Stimulated activated CD8-positive, alpha-beta memory T cell treated with anti-CD3 and anti-CD28 coated beads, Interleukin-4, amount 100 ng/mL, for 1 hour (primary cell): ENCODE measurements at places on chromosomes 2 and 18.

DNA sequence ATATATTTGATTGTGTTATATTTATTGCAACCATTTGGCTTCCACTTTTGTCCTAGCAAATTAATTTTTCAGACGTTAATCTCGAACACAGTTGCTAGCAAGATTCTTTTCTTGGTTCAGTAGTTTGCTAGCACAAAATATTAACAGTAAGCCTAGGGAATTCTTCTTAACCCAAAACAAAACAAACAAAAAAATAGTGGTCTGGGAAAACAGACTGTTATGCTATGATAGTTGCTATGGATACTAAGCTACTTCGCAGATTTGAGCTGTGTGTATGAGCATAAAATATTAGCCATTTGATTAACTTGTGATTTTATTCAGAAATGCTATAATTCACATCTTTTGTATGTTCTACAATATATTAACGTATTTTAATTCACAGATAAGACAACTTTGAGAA lies 541.5 kb upstream of the NETO1 start:
- DNase-seq: no peak

DNA sequence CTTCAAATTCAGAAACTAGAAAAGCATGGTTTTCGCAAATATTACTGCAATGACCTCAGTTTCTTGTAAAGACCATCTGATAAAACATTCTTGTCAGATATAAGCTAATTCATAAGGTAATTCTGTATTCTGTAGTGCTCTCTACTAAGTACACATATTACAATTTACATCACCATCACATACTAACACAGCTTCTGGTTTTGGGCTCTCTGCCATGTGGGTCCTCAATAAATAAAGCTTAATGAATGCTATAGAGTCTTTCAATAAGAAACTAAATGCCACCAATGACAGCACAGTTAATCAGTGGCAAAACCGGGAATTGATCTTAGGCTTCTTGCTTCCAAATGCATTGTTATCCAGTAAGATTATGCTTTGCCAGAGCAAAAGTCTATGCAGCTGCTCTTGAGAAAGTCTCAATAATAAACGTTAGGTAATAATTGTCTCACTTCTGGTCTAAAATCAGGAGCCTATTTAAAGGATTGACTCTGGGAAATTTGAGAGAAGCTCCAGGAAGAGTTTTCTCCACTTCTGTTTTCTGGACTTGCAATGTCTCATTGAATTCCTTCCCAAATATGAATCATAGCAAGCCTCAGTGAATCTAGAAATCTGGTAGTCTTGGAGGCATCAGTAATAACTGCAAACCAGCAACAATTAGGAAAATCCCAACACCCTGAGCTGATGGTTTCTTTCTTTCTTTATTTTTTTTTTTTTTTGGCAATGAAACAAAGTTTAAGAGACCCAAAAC lies 67.9 kb upstream of the RAPGEF4 start:
- DNase-seq: no peak

GRCh38 chr2:85582492-85582891 lies 1.7 kb upstream of the VAMP5 start:
- no peak for DNase-seq

- DNase-seq: no peak
These were observed 176.1 kb downstream of the ZNF521 start for GRCh38 chr18:25175558-25176517.

- DNase-seq: no peak
These were observed 58.5 kb upstream of the CTLA4 start for GRCh38 chr2:203809084-203809521.

- DNase-seq: no peak
These were observed 184.0 kb downstream of the FIGN start for GRCh38 chr2:163551616-163552373.

DNA sequence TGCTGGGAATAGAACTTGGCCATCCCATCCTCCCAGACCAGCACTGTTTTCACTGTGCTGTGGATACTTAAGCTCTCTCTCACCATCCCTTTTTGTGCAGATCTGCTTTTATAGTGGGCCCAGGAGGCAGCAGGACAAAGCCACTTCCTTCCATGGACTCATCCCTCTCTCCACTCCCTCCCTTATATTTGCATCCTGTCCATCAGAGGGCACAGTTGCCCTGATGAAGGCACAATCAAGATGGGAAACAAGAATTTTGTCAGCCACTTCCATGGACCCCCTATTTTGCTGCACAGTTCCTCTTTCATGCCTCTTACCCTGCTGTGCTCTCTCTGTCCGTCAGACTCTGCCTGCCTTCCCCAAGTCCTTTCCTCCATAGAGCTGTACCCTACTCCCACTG lies 338.7 kb downstream of the HRH4 start:
- DNase-seq: no peak

DNA sequence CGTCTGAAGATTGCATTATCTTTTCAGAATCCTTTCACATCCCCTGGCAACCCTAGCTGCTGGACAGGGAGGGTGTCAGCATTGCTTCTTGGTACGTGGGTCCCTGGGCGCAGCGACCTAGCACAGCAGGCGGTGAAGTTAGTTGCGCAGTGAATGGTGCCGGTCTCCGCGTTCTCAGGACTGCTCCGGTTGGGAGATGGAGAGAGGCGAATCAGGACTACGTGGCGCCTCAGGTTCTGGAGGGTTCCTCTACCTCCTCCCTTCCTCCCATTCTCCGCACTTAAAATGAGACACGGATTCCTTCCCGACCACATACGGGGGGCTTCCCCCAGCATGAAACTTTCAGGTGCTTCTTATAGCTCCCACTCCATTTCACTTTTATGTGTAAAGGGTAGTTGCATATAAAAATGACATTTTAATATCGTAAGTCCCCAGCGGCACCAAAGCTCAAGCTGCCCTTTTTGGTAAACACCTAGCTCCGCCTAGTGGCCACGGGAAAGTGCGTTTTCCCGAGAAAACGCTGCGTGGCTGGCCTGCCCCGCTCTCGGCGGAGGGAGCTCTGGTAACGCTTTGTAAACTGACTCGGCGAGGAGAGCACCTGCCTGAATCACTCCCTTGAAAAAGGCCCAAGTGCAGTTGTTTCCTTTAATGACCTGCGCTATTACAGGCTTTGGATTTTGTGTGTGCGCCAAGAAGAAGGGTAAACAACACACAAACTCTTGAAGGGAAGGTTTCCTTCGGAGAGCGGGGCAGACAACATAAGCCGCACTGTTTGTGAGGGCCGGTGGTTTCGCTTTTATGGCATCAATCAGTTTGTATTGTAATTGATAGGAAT lies 32.9 kb upstream of the INHBB start:
- DNase-seq: peak; percentile 41

DNA sequence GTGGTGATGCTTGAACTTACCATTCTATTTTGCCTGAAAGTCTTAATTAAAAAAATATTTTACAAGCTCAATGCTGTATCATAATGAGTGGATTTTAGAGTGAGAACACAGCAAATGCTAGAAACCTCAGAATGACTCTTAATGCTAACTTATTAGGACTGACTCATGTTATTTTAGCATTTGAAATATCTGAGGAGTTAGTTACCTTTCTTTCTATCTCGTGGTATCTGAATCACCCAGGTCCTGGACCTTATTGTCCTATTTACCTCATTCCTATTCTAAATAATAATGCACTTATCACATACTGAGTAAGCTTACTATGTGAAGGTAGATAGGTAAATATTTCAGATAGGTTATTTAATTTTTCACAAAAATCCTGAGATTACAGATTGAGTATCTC lies 70.7 kb downstream of the SOS1 start:
- DNase-seq: no peak

- DNase-seq: no peak
These were observed 23.1 kb upstream of the ALKAL2 start for GRCh38 chr2:310994-311393.

DNA sequence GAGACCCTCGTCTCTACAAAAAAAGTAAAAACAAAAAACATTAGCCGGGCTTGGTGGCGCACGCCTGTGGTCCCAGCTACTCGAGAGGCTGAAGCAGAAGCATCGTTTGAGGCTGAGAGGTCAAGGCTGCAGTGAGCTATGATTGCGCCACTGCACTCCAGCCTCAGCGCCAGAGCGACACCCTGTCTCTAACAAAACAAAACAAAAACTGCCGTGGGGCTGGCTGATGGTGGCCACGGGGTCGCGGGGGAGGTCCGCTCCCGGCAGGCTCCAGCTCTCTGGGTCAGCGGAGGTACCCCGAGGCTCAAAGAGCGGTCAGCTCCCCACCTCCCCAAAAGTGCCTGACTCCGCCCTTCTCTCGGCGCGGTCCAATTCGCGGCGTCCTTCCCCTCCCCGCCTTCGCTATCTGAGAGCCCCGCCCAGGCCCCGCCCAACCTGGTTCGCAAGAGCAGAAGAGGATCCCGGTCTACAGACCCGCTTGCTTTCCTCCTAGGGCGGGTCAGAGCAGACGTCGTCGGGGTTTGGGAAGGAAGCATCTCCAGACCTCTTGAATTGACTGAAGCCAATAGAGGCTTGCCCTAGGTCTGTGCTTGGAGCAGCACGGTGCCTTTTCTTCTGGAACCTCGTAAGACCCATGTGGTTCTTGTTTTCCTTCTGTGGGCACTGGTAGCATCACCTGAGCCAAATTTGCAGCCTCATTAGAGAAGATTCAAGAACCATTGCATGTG lies 7.8 kb downstream of the RAX start:
- no peak for DNase-seq

GRCh38 chr2:110979471-110980338 lies 141.0 kb upstream of the BCL2L11 start:
- DNase-seq: no peak

DNA sequence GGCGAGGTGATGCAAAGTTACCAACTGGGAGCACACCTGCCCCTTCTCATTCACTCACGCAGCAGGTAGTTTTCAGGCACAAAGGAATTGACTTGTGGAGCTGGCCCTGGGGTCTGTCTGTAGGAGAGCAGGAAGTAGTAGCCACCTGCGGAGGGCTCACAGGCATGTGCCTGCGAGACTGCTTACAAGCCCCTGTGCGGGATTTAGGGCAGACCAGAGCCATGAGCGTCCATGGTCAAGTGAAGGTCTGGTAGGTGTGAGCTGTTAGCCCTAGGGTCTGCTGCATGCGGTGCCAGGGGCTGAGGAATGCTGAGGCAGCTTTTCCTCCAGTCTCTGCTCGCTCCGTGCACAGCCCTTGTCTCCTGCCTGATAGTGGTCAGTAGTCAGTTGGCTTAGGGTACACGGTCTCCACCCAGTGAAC lies 18.9 kb downstream of the INPP4A start:
- no peak for DNase-seq

GRCh38 chr2:162014751-162015150 lies 59.3 kb downstream of the DPP4 start:
- DNase-seq: no peak

DNA sequence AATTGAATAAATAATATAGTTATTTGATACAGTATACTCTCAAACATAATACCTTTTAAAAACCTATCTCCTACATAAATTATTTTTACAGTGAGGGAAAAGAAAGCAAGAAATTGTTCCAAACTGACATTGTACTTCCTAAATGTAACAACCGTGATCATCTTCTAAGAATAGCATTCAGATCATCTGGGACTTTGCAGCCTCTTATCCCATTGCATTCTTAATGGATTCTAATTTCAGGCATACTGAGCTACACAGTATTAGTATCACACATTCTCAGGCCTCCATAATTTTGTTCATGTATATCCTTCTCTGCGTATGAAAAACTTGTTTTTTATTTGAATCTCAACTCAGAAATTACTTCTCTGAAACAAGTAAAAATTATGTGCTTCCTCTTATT lies 1134.7 kb upstream of the CDH2 start:
- no peak for DNase-seq

- DNase-seq: no peak
These were observed 128.4 kb downstream of the IKZF2 start for GRCh38 chr2:213022987-213023386.

- no peak for DNase-seq
These were observed 767.4 kb downstream of the MBD2 start for GRCh38 chr18:53457068-53457467.

DNA sequence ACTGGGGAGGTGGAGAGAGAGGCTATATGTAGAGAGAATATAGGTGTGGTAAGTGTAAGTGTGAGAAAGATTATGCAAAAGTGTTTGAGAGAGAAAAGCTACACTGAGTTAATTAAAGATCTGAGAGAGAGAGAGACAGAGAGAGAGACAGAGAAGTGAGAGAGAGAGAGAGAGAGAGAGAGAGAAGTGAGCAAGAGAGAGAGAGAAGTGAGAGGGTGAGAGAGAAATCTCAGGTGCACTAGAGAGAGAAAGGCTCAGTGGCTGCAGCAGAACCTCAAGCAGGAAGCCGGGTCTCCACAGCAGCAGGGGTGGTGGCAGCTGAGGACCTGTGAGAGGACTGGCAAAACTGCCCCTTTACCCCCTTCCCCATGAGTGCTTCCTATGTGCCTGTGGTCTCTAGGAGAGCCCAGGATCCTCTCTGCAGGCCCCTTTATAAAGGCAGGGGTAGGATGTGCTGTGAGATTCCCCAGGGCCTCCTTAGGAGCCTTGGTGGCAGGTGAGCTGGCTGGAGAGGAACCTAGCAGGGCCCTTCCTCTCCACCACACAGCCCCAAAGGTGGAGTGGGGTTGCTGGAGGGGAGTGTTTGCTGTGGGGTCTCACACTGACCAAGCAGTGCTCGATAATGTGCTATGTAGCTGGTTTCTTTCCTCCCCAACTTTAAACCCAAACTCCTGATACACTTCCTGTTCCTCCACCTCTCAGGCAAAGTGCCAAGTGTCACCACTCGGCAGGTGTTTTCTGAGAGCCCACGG lies 52.6 kb downstream of the SLC4A5 start:
- DNase-seq: no peak

DNA sequence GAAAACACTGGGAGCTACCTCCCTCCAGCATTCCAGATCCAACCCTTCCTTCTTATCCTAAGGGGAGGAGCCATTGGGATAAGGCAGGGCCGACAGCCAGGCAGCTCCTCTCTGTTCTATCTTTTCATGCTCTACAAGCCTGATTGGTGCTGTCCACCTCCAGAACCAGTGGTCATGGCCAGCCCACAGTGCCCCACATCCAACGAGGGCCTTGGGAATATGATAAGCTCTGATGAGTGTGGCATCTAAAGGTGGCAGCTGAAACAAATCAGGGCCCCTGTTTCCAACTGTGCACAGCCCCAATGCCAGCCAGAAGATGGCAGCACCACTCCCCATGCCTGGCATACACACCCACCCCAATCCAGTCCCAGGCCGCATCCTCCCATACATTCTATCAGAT lies 329.3 kb downstream of the C1D start:
- DNase-seq: no peak

DNA sequence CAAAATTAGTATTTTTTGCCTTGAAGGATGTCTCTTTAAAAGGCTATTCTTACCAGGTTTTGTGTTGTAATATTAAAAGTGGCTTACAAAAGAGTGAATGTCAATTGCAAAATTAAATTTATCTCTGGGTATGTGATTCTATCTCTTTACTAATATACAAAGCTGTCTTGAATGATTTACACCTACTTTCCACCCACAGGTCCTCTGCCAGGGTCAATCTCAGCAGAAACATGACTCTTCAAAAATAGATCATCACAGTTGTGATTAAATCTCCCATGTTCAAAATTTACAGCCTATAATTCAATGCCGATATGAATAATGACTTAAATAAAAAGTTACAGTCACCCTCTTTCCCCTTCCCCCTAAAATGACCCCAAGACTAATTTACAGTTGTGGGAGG lies 78.8 kb downstream of the SLC8A1 start:
- DNase-seq: no peak
